M059J (cell line): ENCODE measurements at places on chromosomes 7 and 10. TPM values are rescaled to one million over a fixed set of nuclear protein-coding genes. Genes with fewer than 3 reads are reported as not detected.
A peak's percentile ranks its signal among the peaks of the same experiment; 100 is the strongest.

DNA sequence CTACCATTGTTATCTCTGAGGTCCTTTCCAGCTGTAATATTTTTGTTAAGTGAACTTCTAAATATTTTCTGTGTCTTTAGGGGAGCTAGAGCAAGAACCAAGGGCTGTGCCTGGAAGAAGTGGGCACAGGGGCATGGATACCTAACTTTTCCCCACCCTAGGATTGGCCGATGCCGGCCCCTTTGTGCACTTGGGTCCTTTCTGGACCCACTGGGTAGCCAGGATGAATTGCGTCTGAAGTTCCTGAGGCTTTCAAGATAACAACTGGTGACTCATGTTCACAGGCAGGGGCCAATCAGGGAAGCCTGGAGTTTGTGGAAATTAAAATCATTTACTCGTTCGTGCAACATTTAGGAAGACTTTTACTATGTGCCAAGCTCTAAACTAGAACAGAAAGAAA is 758 bp downstream of the DPCD start:
- peak; percentile 34 for DNase-seq

The ZNF25 gene
- total RNA-seq, result 1.7 and 2.1 TPM in 2 replicates

The BEND7 gene
- total RNA-seq, result 0.79 and 1.5 TPM in 2 replicates

- DNase-seq, result peak; percentile 97
Observed at GRCh38 chr10:77844713-77845445, 81.7 kb downstream of the DLG5 start.

The COL1A2 gene
- total RNA-seq, result 587 and 961 TPM in 2 replicates

DNA sequence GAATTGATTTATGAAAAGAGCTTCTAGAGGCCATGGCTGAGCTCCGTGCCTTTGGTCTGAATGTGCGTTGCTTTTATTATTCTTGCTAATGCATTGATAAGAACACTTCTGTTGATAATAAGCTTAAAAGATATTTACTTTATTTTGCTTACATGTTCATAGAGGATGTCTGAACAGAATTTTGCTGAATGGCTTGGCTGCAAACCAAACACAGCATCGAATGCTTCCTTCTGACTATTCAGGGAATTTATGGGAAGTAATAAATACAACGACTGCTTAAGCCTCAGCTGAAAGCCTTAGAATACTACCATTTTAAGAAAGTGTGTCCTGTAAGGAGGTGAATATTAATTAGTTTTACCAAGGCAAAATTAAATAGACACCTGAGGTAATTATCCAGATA is 643.5 kb upstream of the POT1 start:
- DNase-seq, result no peak

DNA sequence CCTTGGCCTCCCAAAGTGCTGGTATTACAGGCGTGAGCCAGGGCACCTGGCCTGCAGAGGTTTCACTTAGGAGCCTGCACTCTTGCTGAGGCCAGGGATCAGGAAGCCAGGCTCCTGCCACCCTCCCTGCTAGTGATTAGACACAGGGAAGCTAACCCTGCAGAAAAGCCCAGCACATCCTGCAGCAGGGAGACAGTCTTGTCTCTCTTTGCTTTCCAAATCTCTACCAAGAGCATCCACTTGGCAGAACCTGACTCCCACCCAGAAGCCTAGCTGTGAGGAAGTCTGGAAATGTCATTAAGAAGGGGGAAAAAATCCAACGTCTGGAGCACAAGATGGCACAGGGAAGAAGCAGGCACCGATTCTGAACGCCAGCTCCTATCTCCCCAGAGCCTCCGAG is 8.0 kb upstream of the FAM171A1 start:
- no peak for DNase-seq

GRCh38 chr7:104795086-104795485 is 218.9 kb upstream of the KMT2E start:
- DNase-seq, result no peak

DNA sequence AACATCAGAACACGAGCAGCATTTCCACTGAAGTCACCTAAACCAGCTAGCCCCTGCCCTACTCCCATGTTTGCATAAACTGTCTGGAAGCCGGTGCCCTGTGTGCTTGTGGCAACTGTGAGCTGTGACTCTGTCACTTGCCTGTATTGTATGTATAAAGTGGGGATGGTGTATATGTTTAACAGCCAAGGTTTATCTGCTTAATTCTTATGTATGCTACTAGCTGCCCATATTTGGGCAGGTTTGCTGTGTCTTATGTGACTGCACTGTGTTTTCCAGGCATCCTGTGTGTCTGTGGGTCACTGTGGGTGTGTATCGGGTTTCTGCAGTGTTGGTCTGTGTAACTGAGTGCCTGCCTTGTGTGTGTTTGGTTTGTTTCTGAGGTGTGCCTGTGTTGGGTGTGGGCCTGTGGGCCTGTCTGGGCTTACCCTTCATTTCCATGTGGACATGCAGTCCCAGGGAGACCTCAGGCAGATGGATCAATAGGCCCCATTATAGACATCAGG is 9.3 kb downstream of the LBX1 start:
- no peak for DNase-seq

- peak; percentile 20 for DNase-seq
Observed at GRCh38 chr7:84195295-84196060, 889 bp upstream of the SEMA3A start.

The TRPV5 gene
- not detected in 2 replicates for total RNA-seq

DNA sequence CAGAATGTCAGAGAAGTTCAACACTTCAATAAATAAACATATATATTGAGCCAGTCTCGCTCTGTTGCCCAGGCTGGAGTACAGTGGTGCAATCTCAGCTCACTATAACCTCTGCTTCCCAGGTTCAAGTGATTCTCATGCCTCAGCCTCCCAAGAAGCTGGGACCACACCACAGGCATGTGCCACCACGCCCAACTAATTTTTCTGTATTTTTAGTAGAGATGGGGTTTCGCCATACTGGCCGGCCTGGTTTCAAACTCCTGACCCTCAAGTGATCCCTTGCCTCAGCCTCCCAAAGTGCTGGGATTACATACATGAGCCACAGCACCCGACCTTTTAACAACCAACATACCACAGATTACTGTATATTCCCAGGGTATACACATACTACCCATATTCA is 134.2 kb downstream of the JMJD1C start:
- no peak for DNase-seq

DNA sequence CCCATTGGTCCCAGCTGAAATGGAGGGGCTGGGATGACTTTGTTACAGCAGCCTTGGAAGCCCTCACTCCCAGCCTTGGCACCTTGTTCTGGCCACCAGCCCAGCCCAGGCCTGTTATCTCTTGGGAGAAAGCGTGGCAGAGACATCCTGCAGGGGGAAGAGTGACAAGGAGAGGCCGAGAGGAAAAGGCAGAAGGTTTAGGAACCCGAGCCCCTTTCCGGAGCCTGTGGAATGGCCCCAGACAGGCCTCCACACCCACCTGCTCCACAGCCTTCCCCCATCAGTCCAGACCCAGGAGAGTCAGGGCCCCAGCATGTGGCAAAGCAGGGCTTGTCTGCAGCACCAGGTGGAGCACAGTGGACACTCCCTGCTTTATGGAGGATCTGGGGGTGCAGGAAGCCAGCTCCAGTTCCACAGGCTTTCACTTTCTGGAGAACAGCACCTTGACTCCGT is 24.1 kb upstream of the TRIM8 start:
- no peak for DNase-seq

The NEUROD6 gene
- not detected in 2 replicates for total RNA-seq

The TUBAL3 gene
- total RNA-seq, result not detected in 2 replicates

The METTL27 gene
- total RNA-seq, result 1.7 and 1.9 TPM in 2 replicates

DNA sequence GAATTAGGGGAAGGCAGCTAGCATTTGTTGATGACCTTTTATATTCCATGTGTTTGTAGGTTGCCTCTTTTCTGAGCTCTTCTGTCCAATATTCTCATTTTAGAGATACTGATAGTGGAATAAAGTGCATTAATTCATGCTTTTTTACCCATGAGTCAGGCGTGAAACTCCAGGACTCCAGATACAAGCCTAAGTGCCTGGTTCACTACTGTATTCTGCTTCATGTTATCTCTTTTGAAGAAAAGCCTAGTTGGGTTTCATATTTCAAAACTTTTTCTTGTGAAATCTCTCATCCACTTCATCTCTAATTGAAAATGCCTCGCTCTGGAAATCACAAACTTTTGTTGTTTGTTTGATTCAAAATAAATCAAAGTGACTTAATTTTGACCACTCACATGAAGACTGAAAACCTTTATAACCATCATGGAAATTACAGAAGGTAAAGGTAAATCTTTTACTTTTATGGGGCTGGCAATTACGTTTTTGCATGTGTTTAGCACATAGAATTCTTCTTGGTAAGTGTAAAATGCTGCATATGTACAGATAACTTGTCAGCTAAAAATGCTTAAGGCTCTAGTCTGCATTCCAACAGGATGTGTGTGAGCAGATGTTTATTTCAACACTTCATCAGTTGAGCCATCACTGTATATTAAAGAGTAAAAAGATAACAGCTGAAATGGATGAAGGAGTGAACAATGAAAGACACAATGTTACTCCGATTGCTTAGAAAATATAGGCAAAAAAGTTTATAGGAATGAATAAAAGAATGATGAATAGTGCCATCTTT is 961.8 kb upstream of the CELF2 start:
- no peak for DNase-seq

- DNase-seq, result no peak
Observed at GRCh38 chr7:13117103-13117502, 429.7 kb downstream of the ARL4A start.

The DNAH11 gene
- 1.5 and 7.0 TPM in 2 replicates for total RNA-seq

- no peak for DNase-seq
Observed at GRCh38 chr7:85566095-85566794, 379.4 kb upstream of the SEMA3D start.

DNA sequence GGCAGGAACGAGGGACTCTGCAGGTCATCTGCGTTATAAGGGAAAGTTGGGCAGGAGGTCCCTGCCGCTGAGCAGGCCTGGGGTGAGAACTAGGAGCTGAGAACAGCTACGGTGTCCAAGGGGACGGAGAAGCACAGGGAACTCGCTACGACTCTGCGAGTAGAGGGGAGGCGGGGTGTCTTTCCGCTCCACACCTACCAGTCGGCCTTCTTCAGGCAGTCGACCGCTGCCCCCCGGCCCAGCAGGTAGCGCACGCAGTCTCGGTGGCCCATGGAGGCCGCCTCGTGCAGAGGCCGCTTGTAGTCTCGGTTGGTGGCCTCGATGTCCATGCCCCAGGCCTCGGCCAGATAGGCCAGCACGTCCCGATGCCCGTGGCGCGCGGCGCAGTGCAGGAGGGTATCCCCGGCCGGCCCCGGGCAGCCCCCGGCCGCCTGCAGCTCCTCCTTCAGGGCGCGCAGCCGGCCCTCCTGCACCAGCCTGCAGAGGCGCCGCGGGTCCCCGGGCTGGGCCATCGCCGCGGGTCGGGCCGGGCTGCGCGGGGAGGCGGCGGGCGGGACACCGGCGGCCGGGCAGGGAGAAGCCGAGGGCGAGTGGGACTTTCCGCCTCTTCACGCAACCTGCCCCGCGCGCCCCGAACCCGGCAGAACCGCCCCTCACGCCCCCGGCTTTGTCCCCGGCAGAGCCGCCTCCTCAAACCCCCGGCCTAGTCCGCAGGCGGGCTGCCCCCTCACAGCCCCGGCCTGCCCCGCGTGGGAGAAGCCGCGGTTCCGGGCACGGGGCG is 660 bp downstream of the ANKRD16 start:
- DNase-seq, result peak; percentile 13

The CLDN4 gene
- total RNA-seq, result 0.62 and 1.1 TPM in 2 replicates

DNA sequence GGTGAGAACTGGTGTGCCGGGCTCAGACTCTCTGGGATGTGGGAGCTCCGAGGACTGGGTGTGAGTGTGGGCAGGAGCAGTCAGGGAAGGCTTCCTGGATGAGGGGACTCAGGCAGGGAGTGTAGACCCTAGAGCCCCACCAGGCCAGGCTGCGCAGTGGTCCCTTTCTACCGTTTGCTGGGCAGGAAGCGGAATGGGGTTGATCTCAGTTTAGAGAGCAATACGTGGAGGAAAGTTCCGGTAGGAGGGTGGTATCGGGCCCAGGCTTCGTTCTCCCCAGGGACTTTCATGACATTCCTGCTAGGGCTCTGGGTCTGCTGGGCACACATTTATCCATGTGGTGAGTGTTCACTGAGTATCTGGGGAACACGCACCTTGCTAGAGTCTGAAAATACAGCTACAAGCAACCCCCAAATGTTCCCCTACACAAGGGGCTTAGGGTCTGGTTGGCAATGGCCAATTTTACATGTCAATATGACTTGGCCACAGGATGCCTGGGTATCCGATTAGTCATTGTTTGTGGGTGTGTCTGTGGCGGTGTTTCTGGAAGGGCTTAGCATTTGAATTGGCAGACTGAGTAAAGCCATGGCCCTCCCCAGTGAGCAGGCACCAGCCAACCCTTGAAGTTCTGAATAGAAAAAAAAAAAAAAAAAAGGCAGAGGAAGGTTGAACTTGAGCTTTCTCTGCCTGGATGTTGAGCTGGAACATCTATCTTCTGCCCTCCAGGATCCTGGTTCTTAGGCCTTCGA is 20.8 kb downstream of the GHRHR start:
- DNase-seq, result peak; percentile 79

The VCL gene
- 89.3 and 159 TPM in 2 replicates for total RNA-seq

The SFTPD gene
- not detected in 2 replicates for total RNA-seq

The FLNC gene
- total RNA-seq, result 60.7 and 150 TPM in 2 replicates

DNA sequence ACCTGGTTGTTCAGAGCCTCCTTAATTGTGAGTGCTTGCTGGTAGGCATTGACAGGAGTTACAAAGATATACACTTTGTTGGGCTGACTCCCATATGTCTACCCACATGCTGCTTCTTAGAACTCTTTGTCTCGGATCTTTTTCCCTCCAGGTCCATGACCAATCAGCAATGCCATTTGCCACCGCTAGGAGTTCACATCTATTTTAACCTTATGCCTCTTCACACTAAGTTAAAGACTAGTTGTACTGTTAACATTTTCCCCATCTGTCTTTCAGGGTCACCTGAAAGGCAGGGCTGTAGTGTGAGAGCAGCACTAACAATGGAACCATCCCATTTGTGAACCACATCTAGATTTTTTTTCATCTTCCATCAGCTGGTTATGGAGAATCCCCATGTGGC is 226.7 kb upstream of the NPY start:
- DNase-seq, result no peak

DNA sequence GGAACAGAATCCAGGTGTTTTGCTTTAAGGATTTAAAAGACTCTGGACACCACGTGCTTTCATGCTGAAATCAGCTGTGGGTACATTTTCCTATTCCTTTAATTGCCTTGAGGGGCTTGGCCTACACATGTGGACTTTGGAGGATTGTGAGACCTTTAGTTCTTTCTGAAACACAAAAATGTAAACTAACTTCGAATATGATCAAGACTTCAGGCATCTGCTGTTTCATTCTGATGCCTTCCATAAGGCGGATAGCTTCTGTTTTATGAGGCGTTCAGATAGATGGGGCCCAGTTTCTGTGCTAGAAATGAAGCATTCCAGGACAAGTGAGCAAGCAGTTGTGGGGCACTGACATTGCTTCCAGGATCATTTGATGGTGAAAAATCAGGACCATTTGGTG is 1.5 kb upstream of the NOBOX start:
- DNase-seq, result peak; percentile 29

- no peak for DNase-seq
Observed at GRCh38 chr7:118324790-118325449, 100.4 kb downstream of the ANKRD7 start.

DNA sequence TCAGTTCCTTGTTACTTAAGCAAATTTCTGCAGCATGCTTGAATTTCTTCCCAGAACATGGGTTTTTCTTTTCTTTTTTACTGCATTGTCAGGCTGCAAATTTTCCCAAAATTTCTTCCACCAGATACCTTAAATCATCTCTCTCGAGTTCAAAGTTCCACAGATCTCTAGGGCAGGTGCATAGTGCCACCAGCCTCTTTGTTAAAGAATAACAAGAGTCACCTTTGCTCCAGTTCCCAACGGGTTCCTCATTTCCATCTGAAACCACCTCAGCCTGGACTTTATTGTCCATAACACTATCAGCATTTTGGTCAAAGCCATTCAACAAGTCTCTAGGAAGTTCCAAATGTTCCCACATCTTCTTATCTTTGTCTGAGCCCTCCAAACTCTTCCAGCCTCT is 389.2 kb downstream of the NXPH1 start:
- DNase-seq, result no peak

- no peak for DNase-seq
Observed at GRCh38 chr7:14891289-14891688, 11.3 kb downstream of the DGKB start.
